ENCODE measurements at places on chromosomes 11 and 22. TPM values are rescaled to one million over a fixed set of nuclear protein-coding genes. Genes with fewer than 3 reads are reported as not detected.

DNA sequence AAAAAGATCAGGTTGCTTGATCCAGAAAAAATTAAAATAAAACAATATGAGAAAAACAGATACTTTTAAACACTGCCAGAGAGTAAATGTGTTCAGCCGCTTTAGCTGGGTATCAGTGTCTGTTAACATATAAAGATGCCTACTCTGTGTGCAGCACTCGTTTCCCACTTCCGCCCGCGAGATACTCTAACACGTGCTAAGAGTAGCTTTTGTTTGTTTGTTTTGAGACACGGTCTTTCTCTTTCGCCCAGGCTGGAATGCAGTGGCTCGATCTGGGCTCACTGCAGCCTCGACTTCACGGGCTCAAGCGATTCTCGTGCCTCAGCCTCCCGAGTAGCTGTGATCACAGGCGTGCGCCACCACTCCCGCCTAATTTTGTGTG, 531 bp upstream of the MEN1 start:
- peak overlapping the region; percentile 84 for H3K27ac ChIP-seq
- no peak for DNase-seq
- H3K4me1 ChIP-seq: peaks cover 8% of the 10 kb centered on the region
- H3K27me3 ChIP-seq: no peaks in the 10 kb centered on the region
- H3K36me3 ChIP-seq: no peaks in the 10 kb centered on the region
- H3K4me3 ChIP-seq: peak overlapping the region; percentile 86

GRCh38 chr11:14107050-14107430, 144.5 kb downstream of the SPON1 start:
- no peak overlapping the region for H3K4me3 ChIP-seq
- no peaks in the 10 kb centered on the region for H3K36me3 ChIP-seq
- no peak overlapping the region for H3K27ac ChIP-seq
- no peak for DNase-seq

DNA sequence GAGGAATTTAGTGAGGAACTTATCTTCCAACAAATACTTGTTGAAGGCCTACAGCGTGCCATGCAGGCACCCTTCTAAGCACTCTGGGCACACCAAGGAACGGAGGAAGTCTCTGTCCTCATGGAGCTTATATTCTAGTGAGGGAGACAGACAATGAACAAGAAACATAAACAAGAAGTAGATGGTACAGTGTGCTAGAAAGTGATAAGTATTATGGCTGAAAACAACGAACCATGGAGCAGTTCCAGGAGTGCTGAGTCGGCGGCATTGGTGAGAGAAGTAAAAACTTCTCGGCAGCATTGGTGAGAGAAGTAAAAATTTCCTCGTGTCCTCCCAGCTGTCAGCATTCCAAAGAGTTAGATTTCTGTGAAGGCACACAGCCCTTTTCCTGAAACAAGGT, 53.2 kb downstream of the FAM76B start:
- H3K4me1 ChIP-seq: peaks cover 3% of the 10 kb centered on the region
- no peaks in the 10 kb centered on the region for H3K27me3 ChIP-seq
- H3K4me3 ChIP-seq: no peak overlapping the region
- no peaks in the 10 kb centered on the region for H3K36me3 ChIP-seq

The TSSK2 gene
- 0.19 TPM for total RNA-seq

DNA sequence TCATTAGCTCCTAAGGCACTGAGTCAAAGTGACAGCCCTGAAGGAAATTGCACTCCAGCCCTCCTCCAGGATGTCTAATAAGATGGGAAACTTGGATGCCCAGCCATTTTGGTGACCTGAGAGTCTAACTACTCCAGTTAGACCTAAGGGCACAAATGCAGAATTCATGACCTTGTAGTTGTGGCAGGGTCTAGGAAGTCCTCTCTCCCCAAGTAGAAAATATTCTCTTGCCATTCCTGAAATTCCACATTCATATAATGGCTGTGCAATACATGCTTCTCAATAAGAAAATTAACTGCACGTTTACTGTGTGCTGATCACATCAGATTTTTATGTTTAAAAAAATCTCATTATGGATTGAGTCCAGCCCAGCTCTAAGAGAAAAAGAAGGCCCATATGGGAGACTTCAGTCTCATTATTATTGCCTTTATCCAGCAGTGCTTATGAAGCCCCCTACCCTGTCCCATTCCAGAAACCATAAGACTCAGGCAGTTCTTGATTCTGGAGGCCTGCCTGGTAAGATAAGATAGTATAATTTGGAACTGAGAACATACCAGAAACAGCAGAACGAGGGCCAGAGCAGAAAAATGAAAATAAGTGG, 133.7 kb upstream of the LDLRAD3 start:
- DNase-seq: no peak
- no peak overlapping the region for H3K4me3 ChIP-seq
- peaks cover 33% of the 10 kb centered on the region for H3K4me1 ChIP-seq
- H3K36me3 ChIP-seq: no peaks in the 10 kb centered on the region
- no peak overlapping the region for H3K27ac ChIP-seq

- no peak overlapping the region for H3K4me3 ChIP-seq
- no peaks in the 10 kb centered on the region for H3K4me1 ChIP-seq
- H3K36me3 ChIP-seq: no peaks in the 10 kb centered on the region
- DNase-seq: no peak
Measured at GRCh38 chr11:32952421-32952820, 59.8 kb downstream of the QSER1 start.

- no peak for DNase-seq
- H3K4me1 ChIP-seq: no peaks in the 10 kb centered on the region
- no peaks in the 10 kb centered on the region for H3K36me3 ChIP-seq
- no peaks in the 10 kb centered on the region for H3K27me3 ChIP-seq
- H3K4me3 ChIP-seq: no peak overlapping the region
Measured at GRCh38 chr11:50070389-50070788, 37.7 kb downstream of the OR4C45 start.

GRCh38 chr11:43504316-43504950, 145.7 kb downstream of the TTC17 start:
- no peaks in the 10 kb centered on the region for H3K36me3 ChIP-seq
- DNase-seq: no peak

GRCh38 chr11:6305297-6305696, 15.0 kb downstream of the CAVIN3 start:
- H3K27ac ChIP-seq: no peak overlapping the region
- H3K4me3 ChIP-seq: no peak overlapping the region
- H3K4me1 ChIP-seq: no peaks in the 10 kb centered on the region
- DNase-seq: no peak

- DNase-seq: no peak
- no peak overlapping the region for H3K4me3 ChIP-seq
- H3K27ac ChIP-seq: no peak overlapping the region
- H3K4me1 ChIP-seq: peaks cover 44% of the 10 kb centered on the region
Measured at GRCh38 chr11:125431481-125431880, 64.6 kb downstream of the FEZ1 start.

The OR56B4 gene
- total RNA-seq: not detected

DNA sequence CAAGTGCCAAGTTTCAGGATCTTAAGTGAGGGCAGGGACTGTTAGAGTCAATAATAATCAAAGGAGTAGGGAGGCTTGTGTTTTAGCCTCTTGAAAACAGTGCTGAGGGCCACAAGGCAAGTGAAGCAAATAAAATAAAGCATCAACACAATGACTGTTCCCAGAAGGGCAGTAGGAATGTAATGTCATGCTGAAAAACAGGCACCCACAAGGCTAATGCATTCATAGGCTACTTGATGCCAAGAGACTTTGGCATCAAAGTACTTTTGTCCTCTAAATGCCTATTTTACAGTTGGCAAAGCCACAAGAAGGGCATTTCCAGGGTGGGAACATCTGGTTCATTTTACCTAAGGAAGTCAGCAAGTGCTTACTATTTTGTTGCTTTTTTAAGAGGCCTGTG, 22.9 kb downstream of the RAB39A start:
- no peaks in the 10 kb centered on the region for H3K36me3 ChIP-seq
- no peak overlapping the region for H3K4me3 ChIP-seq
- no peak for DNase-seq
- no peaks in the 10 kb centered on the region for H3K27me3 ChIP-seq
- no peaks in the 10 kb centered on the region for H3K4me1 ChIP-seq

DNA sequence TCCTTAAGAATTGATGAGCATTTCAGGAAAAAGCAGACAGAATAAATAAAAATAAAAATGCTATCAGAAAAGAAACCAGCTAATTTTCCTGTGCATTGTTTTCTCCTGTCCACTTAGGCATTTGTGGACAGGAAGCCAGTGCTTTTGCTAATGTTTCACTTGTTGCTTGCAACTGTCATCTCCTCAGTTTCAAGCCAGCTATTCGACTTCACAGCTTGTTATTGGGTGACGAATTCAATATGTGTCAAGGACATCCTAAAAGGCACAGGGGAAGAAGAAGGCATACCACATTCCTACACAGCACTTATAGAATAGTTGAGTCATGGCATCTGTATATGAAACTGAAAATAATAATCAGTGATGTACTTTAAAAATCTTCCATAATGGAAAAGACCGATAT, 530.6 kb upstream of the KIRREL3 start:
- no peaks in the 10 kb centered on the region for H3K36me3 ChIP-seq
- no peaks in the 10 kb centered on the region for H3K4me1 ChIP-seq
- DNase-seq: no peak
- no peak overlapping the region for H3K4me3 ChIP-seq
